Upper lobe of right lung (tissue), 1 donor: ENCODE measurements at places on chromosomes 11 and 22. TPM values are rescaled to one million over a fixed set of nuclear protein-coding genes. Genes with fewer than 3 reads are reported as not detected.

CST6 gene
- 23.7 TPM for total RNA-seq

LDHA gene
- 231 TPM for total RNA-seq

OR5D13 gene
- total RNA-seq: not detected

GRCh38 chr22:29722587-29722986 lies 2.8 kb downstream of the CABP7 start:
- H3K27me3 ChIP-seq: peaks cover 44% of the 10 kb centered on the region
- H3K36me3 ChIP-seq: no peaks in the 10 kb centered on the region
- no peak overlapping the region for H3K27ac ChIP-seq
- no peak overlapping the region for H3K4me3 ChIP-seq

GRCh38 chr11:44189986-44190882 lies 94.8 kb downstream of the EXT2 start:
- no peak overlapping the region for H3K4me3 ChIP-seq
- no peak overlapping the region for H3K27ac ChIP-seq
- no peaks in the 10 kb centered on the region for H3K36me3 ChIP-seq

- no peak overlapping the region for H3K27ac ChIP-seq
- no peaks in the 10 kb centered on the region for H3K4me1 ChIP-seq
- H3K4me3 ChIP-seq: no peak overlapping the region
- H3K27me3 ChIP-seq: peaks cover 7% of the 10 kb centered on the region
Observed at GRCh38 chr11:112632866-112633505, 328.2 kb upstream of the NCAM1 start.

DNA sequence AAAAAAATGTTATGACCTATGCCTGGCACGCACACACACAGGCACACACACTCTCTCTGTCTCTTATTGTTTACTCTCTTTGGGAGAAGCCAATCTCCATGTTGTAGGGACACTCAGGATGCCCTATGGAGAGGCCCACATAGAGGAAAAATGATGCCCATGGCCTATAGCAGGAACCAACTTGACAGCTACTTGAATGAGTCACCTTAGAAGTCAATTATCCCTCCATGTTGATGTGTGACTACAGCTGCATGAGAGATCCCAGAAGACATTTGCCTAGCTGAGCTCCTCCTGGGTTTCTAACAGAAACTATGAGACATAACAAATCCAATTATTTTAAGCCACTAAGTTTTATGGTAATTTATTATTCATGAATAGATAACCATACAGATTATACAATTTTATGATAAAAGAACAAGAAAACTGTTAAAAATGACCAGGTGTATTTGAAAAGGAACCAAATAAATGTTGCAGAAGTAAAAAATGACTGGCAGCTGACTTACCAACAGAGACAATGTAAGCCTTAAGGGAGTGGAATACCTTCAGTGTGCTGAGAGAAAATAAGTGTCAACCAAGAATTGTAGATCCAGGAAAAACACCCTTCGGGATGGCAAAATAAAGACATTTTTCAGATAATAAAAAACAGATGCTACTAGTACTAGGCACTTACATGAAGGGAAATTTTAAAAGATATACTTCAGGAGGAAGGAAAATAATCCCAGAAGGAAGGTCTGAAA lies 403.7 kb upstream of the SYN3 start:
- no peak overlapping the region for H3K4me3 ChIP-seq
- no peak for DNase-seq
- H3K27ac ChIP-seq: no peak overlapping the region
- H3K4me1 ChIP-seq: no peaks in the 10 kb centered on the region
- H3K27me3 ChIP-seq: no peaks in the 10 kb centered on the region

GRCh38 chr11:82118946-82119345 lies 614.7 kb downstream of the FAM181B start:
- H3K27ac ChIP-seq: no peak overlapping the region
- H3K36me3 ChIP-seq: no peaks in the 10 kb centered on the region
- H3K27me3 ChIP-seq: no peaks in the 10 kb centered on the region
- no peak overlapping the region for H3K4me3 ChIP-seq
- no peak for DNase-seq

- peak overlapping the region; percentile 98 for H3K4me3 ChIP-seq
- no peaks in the 10 kb centered on the region for H3K27me3 ChIP-seq
Observed at GRCh38 chr22:43955883-43956782, 891 bp downstream of the SAMM50 start.

- H3K27ac ChIP-seq: no peak overlapping the region
- H3K4me1 ChIP-seq: no peaks in the 10 kb centered on the region
- H3K27me3 ChIP-seq: peaks cover 27% of the 10 kb centered on the region
- DNase-seq: peak; percentile 44
- no peaks in the 10 kb centered on the region for H3K36me3 ChIP-seq
Observed at GRCh38 chr22:43854786-43855271, 7.5 kb downstream of the SULT4A1 start.

DNA sequence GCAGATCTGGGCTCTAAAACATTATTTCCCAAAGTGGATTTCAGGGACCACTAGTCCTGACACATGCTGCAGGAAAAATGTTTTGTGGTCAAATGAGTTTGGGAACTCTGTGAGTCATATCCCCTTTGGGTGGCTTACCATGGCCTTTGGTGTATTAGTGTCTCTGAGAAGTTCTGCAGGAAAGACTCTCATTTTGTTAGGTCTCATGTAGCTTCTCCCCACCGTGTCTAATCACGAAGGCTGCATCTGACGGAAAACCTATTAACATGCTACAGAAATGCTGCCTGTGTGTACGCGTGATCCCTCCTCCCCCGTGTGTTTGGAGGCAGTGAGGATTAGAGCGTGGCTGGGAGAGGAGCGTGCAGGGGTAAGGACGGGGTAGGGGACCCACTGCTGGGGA lies 191.7 kb downstream of the ST3GAL4 start:
- no peaks in the 10 kb centered on the region for H3K27me3 ChIP-seq
- H3K36me3 ChIP-seq: no peaks in the 10 kb centered on the region
- no peak for DNase-seq
- no peaks in the 10 kb centered on the region for H3K4me1 ChIP-seq
- H3K27ac ChIP-seq: no peak overlapping the region
